ENCODE measurements at places on chromosomes 1 and 21.
A peak's percentile ranks its signal among the peaks of the same experiment; 100 is the strongest.

- DNase-seq: no peak
These were observed 53.2 kb downstream of the SAMSN1 start for GRCh38 chr21:14492931-14493330.

DNA sequence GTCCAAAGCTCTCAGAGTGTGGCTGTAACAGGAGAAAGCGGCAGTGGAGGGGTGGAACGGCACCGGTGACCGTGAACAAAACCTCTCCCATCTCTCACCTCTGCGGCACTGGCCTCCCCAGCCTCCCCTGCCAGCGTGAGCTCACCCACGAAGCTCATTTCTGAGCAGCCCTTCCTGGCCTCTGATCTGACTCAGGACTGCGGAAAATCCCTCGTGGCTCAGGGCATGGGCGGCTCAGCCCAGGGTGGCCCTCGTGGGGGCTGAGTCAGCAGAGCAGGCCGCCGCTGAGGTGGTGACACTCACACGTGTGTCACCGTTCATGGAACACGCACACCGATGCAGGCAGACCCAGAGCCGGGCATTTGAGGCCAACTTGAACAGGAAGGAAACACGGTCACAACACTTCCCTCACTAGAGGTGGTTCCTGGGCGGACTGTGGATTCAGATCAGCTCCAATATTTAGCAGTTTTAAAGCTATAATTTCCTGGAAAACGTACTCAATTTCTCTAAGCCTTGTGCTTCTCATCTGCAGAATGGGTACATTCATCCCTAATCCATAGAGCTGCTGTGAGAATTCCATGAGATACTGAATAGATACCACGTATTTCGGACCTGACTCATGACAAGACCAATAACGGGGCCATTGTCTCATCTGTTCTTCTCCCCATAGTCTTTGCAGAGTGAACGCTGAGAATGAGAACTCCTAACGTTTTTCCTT is 115.0 kb upstream of the TMPRSS2 start:
- DNase-seq: no peak

DNA sequence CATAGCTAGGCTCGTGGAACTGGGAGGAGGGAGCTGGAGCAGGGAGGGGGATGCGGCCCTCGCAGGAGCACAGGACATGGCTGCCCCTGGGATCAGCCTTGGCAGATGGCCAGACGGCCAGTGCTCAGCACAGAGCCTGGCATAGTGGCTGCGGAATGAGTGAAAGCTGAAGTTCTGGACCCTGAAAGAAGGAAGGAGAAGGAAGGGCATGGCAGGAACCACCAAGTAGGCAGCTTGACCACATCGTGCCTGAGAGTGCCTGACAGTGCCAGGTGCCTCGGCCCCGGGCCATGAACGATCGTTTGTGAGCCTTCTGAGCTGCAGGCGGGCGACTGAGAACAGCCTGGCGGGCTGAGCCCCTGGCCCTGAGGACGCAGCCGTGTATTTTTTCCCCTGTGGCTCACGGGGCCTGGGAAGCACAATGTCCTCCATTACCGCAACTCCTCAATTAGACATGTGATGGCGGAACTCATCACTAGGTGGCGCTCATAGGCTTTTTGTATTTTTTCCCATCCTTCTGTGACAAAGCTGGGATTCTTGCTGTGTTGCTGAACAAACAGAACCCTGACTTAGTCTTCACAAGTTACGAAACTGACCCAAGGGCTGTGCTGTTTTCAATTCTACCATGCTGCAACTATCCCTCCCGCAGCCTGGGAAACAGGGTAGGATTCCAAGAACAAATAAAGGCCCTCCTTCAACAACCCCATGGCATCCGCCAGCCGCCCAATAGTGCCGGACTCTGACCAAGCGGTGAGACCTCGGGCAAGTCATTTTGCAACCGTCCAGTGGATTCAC is 29.9 kb upstream of the TMEM61 start:
- DNase-seq: peak; percentile 91

GRCh38 chr1:30777060-30777903 is 19.7 kb upstream of the LAPTM5 start:
- no peak for DNase-seq

- DNase-seq: no peak
These were observed 335.7 kb upstream of the GREM2 start for GRCh38 chr1:240947438-240948224.

DNA sequence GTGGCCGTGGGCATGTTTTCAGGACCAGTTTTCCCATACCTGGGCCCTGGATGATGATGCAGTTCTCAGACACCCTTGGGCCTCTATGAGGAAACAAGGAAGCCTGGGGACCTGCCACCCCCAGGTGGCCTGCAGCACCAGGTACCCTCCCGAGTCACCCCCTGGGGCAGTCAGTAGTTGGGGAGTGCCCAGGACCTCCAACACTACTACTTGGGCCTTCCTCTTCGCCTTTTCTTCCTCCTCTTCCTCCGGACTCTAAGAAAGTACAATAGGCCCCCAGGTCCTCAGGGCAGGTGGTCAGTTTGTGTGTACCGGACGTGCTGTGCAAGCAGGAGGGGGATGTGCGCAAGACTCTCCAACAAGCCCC is 11.9 kb upstream of the SRARP start:
- no peak for DNase-seq

- DNase-seq: no peak
These were observed 2.5 kb downstream of the FCRL4 start for GRCh38 chr1:157595356-157595755.

GRCh38 chr1:230917284-230918135 is 49.2 kb upstream of the C1orf198 start:
- peak; percentile 83 for DNase-seq

- no peak for DNase-seq
These were observed 164.4 kb downstream of the DYRK1A start for GRCh38 chr21:37530901-37531351.

GRCh38 chr1:197985351-197985750 is 68.2 kb downstream of the LHX9 start:
- DNase-seq: no peak

- no peak for DNase-seq
These were observed 2.7 kb downstream of the SPRR1A start for GRCh38 chr1:152986578-152986977.

- no peak for DNase-seq
These were observed 43.9 kb downstream of the TGFBR3 start for GRCh38 chr1:91842056-91842455.

DNA sequence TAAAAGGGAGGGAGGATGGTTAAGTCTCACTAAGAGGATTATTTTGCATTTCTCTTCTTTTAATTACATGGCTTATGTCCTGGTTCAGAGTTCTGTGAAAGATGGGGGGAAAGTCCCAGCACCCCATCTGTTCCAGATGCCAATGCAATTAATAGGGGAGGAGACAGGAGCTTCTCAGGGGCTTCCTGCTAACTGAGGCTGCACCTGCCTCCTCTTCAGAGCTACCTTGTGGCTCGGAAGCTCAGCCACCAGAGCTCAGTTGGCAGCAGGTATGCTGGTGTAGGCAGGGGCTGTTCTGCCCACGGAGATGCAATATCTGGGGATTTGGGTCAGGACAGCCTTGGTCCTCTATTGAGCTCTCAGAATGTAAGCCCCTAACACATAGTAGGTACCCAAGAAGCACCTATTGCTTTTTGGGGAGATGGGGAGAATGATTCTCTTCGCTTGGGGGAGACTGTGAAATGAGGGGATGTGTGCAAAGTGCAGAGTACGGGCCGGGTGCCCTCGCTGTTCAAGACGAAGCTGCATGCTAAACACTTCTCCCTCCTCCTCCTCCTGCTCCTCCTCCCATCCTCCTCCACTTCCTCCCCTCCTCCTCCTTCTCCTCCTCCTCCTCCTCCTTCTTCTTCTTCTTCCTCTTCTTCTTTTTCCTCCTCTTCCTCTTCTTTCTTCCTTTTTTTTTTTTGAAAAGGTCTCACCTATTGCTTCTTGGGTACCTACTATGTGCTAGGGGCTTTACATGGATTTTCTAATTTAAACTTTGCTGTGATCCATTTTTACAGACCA is 279.0 kb downstream of the PTPRU start:
- no peak for DNase-seq

- DNase-seq: no peak
These were observed 26.1 kb downstream of the SPRTN start for GRCh38 chr1:231364192-231364591.

DNA sequence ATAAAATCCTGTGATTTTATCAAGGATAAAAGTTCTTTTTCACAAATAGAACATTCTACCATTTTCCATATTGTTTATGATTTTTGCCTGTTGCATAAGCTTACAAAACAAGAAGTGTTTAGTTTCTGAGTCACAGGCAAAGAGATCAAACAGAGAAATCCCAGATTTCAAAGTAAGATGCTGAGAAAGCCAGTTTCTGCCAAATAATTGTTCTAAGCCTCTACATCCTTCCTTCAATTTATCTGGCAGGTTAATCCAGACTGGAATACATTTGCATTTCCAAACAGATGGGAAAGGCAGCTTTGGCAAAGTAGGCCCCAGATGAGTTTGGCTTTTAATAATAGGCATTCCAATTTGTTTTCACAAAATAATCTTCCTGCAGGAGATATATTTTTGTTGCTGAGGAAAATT is 2.5 kb downstream of the SLC1A7 start:
- no peak for DNase-seq

DNA sequence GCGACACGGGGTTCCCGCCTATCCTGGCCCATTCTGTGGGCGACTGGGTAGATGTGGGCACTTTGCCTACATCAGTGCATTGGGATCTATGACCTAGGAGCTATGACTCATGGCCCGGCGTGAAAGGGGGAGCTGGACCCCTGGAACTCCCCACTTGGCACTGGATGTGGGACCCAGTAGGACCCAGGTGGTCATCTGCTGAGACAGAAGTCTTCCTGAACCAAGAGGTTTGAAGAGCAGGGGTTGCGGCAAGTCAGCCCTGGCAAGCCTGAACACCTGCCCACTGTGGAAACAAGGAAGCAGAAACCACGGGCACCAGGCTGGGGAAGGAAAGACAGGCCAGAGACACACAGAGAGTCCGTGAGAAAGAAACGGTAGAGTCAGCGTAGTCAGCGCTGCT is 656.7 kb downstream of the AJAP1 start:
- DNase-seq: no peak

DNA sequence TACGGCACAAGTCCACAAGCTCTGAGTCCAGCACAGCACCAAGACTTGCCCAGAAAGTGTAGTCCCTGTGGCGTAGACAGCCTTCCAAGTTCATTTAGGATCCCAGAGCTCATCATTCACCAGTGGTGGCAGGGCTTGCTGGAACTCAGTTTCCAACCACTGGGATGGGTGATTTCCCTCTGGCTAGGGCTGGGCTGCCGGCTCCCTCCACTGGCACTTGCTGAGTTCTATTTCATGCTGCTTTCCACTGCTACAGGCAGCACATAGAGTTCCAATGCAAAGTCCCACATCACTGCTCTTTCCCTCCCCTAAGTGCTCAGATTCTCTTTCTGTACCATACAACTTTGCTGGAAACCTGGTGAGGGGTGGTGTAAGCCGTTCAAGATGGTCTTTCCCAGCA is 510.3 kb upstream of the TMPRSS15 start:
- no peak for DNase-seq

GRCh38 chr1:6902153-6902552 is 116.9 kb downstream of the CAMTA1 start:
- DNase-seq: no peak

DNA sequence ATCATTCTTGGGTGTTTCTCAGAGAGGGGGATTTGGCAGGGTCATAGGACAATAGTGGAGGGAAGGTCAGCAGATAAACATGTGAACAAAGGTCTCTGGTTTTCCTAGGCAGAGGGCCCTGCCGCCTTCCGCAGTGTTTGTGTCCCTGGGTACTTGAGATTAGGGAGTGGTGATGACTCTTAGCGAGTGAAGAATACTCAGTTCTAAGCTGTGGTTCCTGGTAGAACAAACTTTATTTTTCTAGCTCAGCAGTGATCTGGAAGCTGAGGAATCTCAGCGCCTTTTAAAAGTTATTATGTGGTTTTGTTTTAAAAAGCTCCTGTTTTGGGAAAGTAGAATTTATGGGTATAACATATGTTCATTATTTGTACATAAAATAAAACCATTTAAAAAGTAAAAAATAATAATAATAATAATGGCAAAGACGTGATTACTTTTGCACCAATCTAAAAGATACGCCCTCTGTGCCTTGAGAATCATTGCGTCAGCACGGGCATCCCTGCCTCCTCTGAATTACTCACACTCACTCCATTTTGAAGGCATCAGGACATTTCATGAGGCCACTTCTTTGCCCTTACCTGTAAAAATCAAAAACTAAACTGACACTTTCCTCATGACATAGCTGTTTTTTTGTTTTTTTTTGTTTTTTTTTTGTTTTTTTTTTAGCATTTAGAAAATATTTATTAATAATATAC is 29.7 kb upstream of the TNFRSF1B start:
- no peak for DNase-seq

GRCh38 chr1:110135666-110136065 is 14.6 kb upstream of the SLC6A17 start:
- DNase-seq: no peak

DNA sequence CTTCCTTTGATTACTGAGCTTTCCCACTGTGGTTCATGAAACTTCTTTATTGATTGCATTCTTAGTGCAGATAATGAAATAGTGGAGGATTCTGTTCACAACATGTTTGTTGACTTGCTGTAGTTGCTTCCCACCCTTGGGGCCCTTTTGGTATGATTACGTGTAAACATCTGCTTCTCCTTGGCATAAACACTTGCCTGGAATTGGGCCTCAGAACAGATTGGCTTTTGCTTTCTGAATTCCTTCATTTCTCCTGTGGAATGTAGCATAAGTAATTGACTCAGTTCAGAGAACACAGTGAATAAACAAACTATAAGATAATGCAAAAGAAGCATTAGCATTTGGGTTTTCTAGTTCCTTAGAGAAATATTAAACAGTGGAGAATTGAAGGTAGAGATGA is 59.5 kb upstream of the LAMC2 start:
- DNase-seq: no peak

GRCh38 chr21:45465105-45465504 is 60.1 kb downstream of the COL18A1 start:
- DNase-seq: no peak

Measured in HEK293T (cell line).